ENCODE measurements at places on chromosomes 2 and 18. TPM values are rescaled to one million over a fixed set of nuclear protein-coding genes. Genes with fewer than 3 reads are reported as not detected.

GRCh38 chr2:42325609-42326008 is 35.4 kb downstream of the COX7A2L start:
- no peaks in the 10 kb centered on the region for H3K27me3 ChIP-seq
- H3K4me3 ChIP-seq, result no peak overlapping the region
- DNase-seq, result no peak
- no peak overlapping the region for H3K27ac ChIP-seq
- peaks cover 75% of the 10 kb centered on the region for H3K36me3 ChIP-seq
- H3K4me1 ChIP-seq, result no peaks in the 10 kb centered on the region

The MYO3B gene
- not detected for total RNA-seq

DNA sequence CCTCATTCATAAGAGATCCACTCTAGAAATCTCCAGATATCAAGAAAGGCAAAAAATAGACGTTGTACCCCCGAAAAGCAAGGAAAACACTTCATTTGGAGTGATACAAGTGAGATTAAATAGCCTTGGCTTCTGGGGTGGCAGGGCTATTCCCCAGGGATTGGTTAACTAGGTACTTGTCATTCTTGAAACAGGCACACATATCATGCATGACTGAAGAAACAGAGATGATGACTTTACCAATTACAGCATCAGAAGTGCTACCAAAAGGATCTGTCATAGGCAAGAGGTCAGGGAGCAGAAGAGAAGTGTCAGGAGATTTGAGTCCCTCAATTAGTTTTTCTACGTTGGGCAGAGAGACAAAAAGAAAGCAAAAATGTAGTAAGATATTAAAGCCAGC is 45.2 kb upstream of the NFU1 start:
- no peaks in the 10 kb centered on the region for H3K4me1 ChIP-seq
- peaks cover 35% of the 10 kb centered on the region for H3K36me3 ChIP-seq
- H3K27ac ChIP-seq, result no peak overlapping the region
- no peaks in the 10 kb centered on the region for H3K27me3 ChIP-seq

DNA sequence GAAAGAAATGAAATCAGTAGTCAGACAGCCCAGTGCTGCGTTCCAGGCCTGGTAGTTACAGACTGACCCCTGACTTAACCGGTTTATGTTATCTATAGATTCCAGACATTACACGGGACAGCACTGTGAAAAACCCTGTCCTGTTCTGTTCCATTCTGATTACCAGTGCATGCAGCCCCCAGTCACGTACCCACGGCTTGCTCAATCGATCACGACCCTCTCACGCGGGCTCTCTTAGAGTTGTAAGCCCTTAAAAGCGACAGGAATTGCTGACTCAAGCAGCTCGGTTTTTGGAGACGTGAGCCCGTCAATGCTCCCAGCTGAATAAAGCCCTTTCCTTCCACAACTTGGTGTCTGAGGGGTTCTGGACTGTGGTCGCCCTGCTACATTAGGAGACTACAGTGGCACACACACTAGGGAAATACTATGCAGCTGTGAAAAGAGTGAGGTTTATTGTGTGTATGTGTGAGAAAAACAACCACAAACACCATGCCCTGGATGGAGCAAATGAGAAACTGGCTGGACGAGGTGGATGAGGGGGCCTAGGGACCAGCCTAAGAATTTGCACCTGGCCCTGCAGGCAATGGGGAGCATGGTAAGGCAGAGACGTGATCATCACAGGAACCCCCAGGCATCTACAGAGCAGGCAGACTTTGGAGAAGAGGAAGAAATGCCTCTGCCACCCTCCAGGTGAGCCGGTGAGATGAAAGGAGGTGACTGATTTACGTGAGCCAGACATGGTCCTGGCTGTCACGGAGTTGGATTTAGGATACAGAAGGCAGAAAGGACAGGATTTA is 49.1 kb upstream of the SEMA4C start:
- peaks cover 8% of the 10 kb centered on the region for H3K4me1 ChIP-seq
- H3K27ac ChIP-seq, result no peak overlapping the region
- no peaks in the 10 kb centered on the region for H3K27me3 ChIP-seq
- no peak for DNase-seq

DNA sequence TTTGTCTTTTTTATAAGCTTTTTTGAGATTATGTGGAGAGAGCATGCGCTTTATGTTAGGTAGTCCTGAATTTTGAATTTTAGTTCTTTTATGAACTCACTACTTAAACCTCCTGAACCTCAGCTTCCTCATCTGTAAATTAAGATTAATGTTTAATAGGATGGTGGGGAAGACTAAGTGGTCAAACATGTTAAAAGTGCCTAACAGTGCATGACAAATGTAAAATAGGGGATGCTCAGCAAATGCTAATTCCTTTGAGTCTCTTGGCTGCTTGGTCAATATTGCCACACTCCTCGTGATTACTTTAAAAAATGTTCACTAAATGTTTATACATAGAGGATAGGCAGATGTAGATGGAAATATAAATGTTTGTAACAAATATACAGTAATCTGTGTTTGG is 6.8 kb downstream of the BIRC6 start:
- H3K27me3 ChIP-seq, result no peaks in the 10 kb centered on the region
- H3K36me3 ChIP-seq, result no peaks in the 10 kb centered on the region
- no peak for DNase-seq
- H3K27ac ChIP-seq, result no peak overlapping the region

DNA sequence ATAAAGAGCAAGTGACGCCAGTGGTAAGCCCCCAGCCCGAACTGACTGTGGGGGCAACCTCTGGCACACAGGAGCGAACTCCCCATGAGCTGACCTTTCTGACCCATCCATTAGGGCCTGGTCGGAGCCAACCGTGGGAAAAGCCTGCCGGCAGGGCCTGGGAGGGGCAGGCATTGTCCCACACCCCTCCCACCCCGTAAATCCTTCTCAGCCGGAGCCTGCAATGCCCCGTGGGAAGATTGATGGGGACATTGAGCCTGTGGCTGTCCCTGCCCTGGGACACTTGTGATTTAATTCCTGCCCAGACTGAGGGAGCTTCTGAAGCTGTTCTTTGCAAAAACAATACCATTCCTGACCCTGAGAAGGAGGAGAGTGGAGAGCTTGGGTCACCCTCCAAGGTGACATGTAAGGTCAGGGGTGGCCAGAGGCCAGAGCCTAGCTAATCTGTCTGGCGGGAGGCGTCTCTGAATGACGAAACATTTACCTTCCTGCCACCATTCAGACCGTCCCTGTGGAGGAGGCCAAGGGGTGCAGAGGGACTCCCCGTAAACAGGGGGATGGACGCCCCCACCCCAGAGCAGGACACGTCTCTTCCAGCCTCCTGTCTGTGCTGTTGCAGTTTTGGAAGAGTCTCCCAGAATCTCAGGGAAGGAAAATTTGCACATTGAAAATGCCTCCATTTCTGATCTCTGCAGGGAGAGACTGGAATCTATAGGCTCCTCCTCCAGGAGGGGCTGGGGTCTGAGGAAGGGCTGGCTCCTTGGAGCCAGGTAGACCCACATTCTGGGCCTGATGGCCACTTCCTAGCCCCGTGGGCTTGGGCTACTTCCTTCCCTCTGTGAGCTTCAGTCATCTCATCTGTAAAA is 51.2 kb upstream of the HS6ST1 start:
- no peak for DNase-seq
- H3K4me3 ChIP-seq, result no peak overlapping the region
- H3K4me1 ChIP-seq, result peaks cover 28% of the 10 kb centered on the region
- H3K36me3 ChIP-seq, result no peaks in the 10 kb centered on the region
- H3K27ac ChIP-seq, result peak overlapping the region; percentile 36
- no peaks in the 10 kb centered on the region for H3K27me3 ChIP-seq

The PHOSPHO2 gene
- 6.1 TPM for total RNA-seq

GRCh38 chr2:28084564-28084963 is 194.0 kb downstream of the BABAM2 start:
- H3K27me3 ChIP-seq, result no peaks in the 10 kb centered on the region
- no peak for DNase-seq
- H3K36me3 ChIP-seq, result no peaks in the 10 kb centered on the region
- H3K4me1 ChIP-seq, result peaks cover 10% of the 10 kb centered on the region

- H3K4me3 ChIP-seq, result peak overlapping the region; percentile 78
- H3K27me3 ChIP-seq, result no peaks in the 10 kb centered on the region
- peak; percentile 83 for DNase-seq
These were observed 670 bp upstream of the MOCOS start for GRCh38 chr18:36186461-36187192.

DNA sequence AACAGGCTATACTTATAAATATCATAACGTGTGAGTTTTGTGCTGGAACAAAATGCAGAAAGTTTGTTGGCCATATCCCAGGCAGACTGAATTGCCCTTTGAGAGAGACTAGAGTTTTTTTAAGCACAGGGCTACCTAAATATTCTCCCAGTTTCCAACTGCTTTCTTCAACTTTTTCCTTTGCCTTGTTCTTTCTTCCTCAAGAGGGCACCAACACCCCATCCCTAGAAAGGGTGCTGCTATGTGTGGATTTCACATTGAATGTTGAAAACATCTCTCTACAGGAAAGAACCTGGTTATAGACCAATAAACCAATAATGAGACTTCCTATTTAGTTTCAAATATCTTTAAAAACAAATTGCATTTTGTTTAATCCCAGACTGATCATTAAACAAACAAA is 87.9 kb downstream of the ICOS start:
- no peak overlapping the region for H3K27ac ChIP-seq
- H3K4me3 ChIP-seq, result no peak overlapping the region
- H3K27me3 ChIP-seq, result no peaks in the 10 kb centered on the region
- no peak for DNase-seq

GRCh38 chr2:233116946-233117345 is 56.8 kb downstream of the INPP5D start:
- H3K4me1 ChIP-seq, result no peaks in the 10 kb centered on the region
- no peaks in the 10 kb centered on the region for H3K27me3 ChIP-seq
- no peak overlapping the region for H3K4me3 ChIP-seq
- H3K27ac ChIP-seq, result no peak overlapping the region
- peaks cover under 1% of the 10 kb centered on the region for H3K36me3 ChIP-seq

The FBXO15 gene
- total RNA-seq, result 4.2 TPM

The SULT1C4 gene
- 10.6 TPM for total RNA-seq

GRCh38 chr2:46096260-46096659 is 200.9 kb upstream of the EPAS1 start:
- no peak overlapping the region for H3K4me3 ChIP-seq
- DNase-seq, result no peak
- peaks cover 37% of the 10 kb centered on the region for H3K4me1 ChIP-seq
- H3K27ac ChIP-seq, result no peak overlapping the region

The CD207 gene
- total RNA-seq, result 3.0 TPM

The RBKS gene
- 2.2 TPM for total RNA-seq

The VWC2L gene
- not detected for total RNA-seq

The DNAJC5G gene
- total RNA-seq, result not detected

All from lower lobe of right lung (tissue), 2 donors.